ENCODE measurements at places on chromosomes 1 and 21.

DNA sequence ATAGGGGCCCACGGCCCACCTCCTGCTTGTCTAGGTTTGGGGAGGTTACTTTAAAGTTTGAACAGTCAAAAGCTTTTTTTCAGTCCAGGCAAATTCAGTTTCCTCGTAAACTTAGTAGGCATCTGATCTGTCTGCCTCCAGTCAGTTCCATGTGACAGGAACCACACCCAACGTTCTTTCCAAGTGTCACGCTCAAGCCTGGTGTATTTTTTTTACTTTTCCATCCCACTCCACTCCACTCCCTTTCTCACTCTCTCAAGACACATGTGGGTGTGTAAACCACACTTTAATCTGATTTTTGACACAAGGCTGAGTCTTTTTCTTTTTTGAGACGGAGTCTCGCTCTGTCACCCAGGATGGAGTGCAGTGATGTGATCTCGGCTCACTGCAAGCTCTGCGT is 60.3 kb upstream of the GPR153 start:
- DNase-seq: no peak

DNA sequence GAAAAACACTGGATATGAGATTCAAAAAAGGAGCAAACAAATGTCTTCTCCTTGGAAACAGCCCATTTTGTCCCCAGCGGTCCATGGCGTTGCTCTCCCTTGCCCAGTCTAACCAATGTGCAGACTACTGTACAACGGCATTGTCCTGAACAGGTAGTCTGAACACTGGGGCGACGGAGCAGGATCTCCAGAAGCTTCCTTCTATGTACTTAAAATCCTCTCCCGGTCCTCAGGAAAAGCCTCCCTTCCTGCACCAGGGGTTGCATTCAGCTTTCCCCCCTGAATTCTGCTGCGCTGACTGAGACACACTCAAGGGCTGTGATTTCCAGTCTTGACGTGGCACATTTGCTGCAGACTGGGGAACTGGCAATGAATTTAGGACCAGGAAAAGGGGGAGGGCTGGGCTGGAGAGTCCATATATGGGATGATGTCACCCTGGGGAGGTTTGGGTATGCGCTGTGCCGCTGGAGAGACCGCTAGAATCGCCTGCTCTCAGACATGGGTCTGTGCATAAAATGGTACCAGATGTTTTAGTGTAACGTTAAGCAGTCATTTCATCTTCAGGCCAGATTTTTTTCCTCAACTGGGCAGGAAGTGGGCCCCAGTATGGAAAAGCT is 275.9 kb upstream of the C1orf105 start:
- no peak for DNase-seq

GRCh38 chr1:207849646-207850045 is 61.3 kb downstream of the CD34 start:
- DNase-seq: no peak

DNA sequence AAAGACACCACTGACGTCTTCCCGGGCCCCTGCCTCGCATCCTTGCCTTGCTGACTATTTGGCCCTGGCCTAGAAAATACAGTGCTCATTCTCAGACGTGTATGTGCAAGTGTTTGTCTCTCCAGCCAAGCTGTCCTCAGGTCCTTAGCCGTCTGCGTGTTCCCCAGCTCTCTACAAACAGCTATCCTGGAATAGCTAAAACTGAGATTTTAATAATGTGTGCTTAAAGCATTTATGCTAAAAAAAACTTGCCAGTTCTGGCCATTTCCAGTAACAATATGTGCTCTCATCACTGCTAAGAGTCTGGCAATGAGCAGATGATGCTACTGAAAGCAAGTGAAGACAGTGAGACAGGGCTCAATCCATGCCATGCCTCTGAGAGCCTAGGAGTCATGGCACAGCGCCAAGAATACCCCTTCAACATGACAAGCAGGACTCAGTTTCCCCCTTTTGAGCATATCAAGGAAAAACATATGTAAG is 55.7 kb downstream of the IRF2BP2 start:
- no peak for DNase-seq

DNA sequence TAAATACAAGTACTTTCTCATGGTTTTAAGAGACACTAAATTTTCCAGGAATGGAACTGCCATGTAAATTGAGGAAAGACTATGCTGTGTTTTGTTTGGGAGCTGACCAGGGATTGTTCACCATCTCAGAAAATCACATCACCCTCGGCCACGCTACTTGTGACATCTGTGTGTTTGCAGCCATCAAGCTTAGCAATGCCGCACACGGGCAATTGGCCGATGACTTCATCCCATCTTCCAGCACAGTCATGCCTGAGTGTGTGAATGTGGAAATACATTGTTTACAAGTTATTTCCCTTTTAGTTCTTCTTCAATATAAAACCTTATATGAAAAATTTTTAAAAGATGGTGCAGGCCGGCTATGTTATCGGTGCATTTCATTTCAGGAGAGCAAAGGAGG is 121.6 kb downstream of the GLIS1 start:
- no peak for DNase-seq

GRCh38 chr1:205541161-205541886 is 36.9 kb downstream of the CDK18 start:
- no peak for DNase-seq

DNA sequence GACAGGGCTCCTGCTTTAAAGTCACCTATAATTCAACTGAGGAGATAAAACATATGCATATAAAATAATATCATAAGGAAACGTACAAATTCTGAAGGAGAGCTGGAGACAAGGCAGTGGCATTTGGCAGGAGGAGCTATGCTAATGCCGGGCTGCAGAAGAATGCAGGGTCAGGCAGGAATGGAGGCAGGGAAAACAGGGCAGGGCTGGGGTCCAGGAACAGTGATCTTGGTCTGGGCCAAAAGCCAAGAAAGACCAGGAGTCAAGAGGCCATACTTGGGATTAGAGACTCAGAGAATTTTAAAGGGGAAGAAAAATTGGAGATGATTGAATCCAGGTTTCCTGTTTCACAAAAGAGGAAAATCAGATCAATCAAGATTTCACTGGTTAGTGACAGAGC is 20.0 kb upstream of the BRDT start:
- DNase-seq: no peak

DNA sequence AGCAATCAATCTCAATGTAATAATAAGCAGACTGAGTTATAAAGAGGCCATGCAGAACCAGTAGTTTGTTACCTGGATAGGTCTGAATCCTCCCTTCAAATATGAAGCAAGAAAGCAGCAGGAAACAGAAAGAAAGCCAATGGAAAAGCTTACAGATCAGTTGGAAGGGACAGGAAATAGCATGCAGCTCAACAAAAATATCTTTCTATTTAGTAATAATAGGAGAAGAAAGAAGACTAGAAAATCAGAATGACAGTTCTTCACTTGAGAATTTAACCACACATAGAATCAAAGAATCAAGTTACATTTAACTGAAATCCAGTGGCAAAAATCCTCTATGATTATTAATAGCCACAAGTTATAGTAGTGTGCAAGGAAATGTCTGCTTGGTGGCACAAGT is 194.4 kb downstream of the EIF4G3 start:
- DNase-seq: no peak

DNA sequence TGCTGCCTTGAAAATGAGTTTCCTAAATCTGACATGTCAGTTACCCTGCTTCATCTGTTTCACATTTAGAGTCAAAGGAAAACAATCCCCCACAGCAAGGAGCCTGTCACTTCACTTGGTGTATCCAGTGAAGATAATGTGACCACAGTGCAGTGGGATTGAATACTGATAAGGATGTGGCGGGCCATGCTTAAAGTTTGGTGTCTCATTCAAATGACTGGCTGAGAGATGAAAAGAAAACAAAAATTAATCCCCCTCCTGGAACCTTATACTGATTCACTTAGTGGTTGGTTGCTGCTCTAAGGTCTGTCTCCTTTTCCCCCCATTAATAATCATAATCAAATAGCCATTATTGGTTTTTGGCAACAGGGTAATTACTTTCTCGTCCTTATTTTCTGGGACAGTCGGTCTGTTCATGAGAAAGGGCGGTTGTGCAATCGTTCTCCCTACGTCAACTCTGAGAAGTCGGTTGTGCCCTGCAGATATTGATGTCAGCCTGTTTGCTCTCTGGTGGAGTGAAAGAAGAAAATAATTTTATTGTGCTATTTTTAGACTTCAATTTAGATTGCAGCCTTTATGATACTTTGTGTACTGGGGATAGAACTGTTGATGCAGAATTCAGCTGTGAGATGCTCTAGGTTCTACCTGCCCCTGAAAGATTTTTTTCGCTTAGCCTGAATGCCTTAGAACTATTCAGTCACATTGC is 360.2 kb downstream of the DISC1 start:
- no peak for DNase-seq

DNA sequence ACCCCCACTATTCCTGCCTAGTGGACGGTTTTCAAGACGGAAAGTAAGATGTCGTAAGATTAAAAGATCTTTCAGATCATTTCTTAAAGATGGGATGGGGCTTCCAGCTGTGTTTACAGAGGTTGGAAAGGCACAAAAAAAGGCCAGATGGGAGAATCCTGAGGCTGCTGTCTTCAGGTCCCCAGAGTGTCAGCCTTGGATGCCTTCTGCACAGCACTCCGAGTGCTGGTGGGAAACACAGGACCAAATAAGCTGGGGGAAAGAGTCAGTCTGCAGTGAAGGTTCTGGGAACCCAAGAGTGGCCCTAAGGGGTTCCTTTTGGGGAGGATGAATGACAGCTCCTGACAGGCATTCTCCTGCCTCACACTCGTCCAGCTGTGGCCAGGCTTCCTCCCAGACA is 96.5 kb downstream of the COLGALT2 start:
- no peak for DNase-seq

- DNase-seq: peak; percentile 40
Observed at GRCh38 chr1:23591460-23592208, 32.3 kb upstream of the ID3 start.

DNA sequence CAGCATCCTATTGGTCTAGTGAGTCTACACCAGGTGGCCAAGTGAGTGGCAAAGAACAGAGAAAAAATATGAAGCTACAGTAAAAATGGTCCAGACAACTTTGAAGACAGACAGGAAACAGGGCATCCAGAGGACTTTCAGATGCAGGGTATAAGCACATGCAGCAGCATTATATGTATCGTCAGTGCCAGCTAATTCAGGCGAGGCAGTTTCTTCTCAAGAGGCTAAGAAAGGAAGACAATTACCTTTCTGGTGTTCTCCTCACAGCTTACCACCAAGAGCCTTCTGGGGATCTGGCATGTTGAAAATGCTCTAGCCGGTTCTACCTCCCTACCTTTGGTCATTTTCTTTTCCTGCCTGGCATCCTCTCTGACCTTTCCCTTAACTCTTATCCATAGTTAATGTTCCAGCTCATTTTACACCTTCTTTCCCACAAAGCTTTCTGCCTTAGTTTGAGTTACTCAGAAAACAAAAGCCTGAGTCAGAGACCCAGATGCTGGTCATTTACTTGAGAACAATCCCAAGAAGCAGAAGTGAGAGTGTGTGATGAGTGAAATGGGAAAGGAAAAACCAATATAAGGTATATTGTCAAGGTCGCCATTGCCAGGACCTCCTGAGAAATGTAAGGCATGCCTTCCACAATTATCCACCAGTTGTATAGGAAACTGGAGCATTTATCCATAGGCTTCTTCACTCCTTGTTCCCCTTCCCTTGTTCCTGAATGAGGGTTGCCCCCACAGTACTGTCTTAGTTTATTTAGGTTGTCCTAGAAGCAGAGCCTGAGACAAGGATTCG is 444.1 kb downstream of the PLPP3 start:
- no peak for DNase-seq

DNA sequence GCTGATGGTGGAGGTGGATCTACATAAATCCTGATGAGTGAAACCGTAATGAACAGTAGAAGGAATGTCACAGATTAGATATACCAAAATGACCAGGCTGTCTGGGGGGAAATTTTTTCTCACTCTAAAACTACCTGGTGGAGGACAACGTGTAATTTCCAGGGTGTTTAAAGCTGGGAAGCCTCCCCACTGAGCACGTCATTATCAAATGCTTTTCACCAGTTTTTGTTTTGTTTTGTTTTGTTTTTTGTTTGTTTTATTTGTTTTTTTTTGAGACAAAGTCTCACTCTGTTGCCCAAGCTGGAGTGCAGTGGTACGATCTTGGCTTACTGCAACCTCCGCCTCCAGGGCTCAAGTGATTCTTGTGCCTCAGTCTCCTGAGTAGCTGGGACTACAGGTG is 11.6 kb downstream of the AGPAT3 start:
- DNase-seq: no peak

DNA sequence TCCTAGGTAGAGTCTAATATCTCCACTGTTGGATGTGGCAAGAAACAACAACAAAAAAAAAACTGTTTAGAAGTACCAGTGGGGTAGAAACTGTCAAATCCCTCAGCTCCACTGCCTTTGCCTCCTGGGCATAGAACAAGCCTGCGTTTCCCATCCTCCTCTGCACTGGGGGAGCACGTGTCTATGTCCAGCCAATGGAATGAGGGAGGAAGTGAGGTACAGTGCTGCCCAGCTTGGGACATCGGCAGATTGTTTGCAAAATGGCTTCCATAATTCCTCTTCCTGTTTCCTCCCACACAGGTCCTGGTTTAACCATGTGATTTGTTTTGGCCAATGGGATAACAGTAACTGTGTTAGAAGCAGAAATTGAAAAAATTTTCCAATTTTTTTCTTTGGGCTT is 39.1 kb downstream of the PSMG1 start:
- DNase-seq: no peak

GRCh38 chr1:185627761-185628501 is 106.3 kb upstream of the HMCN1 start:
- no peak for DNase-seq

- no peak for DNase-seq
Observed at GRCh38 chr1:206930210-206930798, 8.6 kb upstream of the FCMR start.

GRCh38 chr1:212953321-212953720 is 3.0 kb downstream of the VASH2 start:
- no peak for DNase-seq

GRCh38 chr1:29786791-29787732 is 550.7 kb downstream of the PTPRU start:
- DNase-seq: no peak

- no peak for DNase-seq
Observed at GRCh38 chr1:154490317-154490716, 11.7 kb upstream of the TDRD10 start.

DNA sequence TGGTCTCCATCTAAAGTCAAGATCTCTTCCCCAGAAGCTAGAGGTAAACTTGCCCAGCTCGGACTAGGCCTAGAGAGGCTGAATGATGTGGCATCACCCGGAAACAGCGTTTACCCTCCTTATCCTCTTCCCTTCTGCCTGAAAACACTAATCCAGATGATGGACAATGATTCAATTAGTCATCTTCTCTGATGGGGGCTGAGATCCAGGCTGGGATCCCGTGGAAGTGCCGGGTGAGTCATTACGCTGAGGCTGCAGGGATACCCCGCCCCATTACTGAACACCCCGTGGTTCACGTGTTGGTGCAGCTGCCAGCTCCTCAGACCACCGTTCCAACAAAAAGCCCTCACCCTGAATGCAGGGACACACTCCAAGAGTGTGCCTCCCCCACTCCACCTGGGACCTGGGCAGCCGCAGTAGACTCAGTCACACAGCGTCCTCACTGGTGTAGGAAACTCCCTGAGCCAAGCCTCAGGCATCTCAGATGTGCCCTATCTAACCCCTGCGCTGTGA is 2.0 kb downstream of the S100A6 start:
- DNase-seq: no peak

Measured in activated CD4-positive, alpha-beta T cell treated with anti-CD3 and anti-CD28 coated beads for 24 hours (primary cell).